ENCODE measurements at places on chromosomes 13 and 19. TPM values are rescaled to one million over a fixed set of nuclear protein-coding genes. Genes with fewer than 3 reads are reported as not detected.

DNA sequence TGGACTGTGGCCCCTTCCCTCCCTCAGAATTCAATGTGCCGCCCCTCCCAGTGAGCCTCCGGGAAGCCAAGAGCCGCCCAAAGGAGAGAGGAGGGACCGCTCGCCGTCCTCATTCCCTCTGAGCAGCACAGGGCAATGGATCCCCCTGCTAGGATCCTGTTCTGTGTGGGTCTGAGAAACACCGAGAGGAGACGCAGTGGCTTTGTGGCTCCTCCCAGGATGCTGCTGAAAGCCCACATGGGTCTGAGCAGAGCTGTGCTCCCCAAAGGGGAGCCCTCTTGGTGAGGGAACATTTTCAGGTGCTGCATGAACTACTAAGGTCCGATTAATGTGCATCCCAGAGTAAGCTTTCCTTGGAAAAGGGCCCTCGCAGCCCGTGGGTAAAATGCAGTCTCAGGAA lies 30.4 kb downstream of the DHRS12 start:
- no peak for DNase-seq

DNA sequence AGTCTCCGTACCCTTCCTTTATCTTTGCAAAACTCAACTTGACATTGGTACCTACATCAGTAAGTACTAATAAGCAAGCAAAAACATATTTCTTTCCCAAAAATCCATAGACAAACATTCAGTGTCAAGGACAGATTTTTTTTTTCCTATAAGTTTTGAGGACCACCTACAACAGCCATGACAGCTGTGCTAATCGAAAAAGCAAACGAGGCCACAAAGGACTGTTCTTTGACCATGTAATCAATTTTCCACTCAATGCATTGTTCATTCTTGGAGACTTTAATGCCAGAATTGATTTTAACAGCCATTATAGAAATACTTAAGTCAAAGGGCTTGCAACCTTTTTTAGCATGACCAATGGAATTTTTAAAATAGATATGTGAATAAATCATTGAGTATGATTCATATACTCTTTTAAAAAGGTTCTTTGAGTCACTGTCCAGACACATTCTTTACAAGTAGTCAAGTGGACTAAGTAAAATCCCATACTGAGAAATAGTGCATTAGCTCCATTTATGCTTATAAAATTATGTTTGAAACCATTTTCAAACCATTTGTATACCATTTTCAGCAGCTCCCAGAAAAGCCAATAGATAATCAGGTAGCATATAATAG lies 323.9 kb downstream of the MZT1 start:
- DNase-seq = no peak

DNA sequence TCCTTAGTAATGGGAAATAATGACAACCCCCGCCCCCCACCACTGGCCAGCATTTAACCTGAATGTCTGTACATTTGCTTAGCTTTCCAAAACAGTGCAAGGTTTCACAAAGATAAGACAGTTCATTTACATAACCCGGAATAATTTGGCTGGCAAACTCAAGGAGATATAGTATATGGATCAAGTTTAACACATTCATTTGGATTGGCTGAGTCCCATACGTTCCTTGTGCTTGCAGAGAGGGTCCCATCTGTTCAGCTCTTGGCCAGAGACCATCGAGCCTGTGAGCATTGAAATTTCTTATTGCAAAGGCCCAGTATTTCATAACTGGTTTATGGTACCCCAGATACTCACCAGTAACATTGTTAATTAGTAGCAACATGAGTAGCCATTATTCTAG lies 116.5 kb downstream of the GPC6 start:
- DNase-seq = no peak

AMER2 gene
- total RNA-seq = not detected

KLK14 gene
- total RNA-seq = 1.1 TPM

DNA sequence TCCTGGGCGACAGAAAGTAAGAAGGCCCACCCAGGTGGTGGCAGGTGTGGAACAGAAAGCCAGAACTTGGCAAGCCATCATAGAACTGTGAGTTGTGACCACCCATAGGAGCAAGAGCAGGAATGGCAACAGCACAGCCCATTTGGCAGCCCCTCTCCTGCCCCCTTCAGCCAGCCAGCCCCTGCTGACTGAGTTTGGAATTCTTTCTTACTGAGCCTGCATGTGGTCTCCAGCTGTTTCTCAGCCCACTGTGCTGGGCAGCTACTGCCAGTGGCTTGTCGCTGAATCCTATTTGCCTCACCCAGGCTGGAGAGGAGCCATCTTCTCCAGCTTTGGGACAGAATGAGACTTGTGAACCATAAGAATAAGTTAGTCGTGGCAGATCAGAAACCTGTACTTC lies 28.3 kb downstream of the CNMD start:
- no peak for DNase-seq

DNA sequence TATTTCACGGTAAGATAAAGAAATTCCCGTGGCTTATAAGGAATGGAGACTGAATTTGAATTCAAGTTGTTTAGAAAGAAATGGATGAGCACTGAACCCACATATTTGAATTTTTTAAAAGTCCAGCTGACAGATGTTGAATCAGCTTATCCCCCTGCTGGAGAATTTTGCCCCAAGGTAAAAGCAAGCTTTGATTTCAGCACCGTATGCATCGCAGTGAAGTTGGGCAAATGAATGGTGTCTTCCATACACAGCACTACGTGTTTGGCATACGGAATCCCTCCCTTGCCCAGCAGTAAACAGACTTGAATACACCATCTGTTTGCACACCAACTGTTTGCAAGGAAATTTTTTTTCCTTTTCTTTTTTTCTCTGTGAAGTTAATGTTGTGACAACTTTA lies 77.5 kb upstream of the PEG3 start:
- no peak for DNase-seq

GRCh38 chr19:46913852-46914430 lies 53.1 kb downstream of the ARHGAP35 start:
- DNase-seq = no peak

CCL25 gene
- not detected for total RNA-seq

DNA sequence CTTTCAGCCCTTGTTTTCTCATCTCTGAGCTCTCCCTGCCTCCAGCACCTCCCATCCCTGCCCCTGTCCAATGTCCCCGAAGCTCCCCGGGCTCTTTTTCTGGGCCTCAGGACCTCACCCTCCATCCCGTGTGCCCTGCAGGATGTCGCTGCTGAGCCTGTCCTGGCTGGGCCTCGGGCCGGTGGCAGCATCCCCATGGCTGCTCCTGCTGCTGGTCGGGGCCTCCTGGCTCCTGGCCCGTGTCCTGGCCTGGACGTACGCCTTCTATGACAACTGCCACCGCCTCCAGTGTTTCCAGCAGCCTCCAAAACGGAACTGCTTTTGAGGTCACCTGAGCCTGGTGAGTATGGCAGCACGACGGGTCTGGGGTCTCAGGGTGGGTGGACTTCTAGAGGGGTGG lies 51.1 kb upstream of the CYP4F8 start:
- no peak for DNase-seq

GRCh38 chr19:1150333-1151036 lies 23.6 kb downstream of the SBNO2 start:
- no peak for DNase-seq

DNA sequence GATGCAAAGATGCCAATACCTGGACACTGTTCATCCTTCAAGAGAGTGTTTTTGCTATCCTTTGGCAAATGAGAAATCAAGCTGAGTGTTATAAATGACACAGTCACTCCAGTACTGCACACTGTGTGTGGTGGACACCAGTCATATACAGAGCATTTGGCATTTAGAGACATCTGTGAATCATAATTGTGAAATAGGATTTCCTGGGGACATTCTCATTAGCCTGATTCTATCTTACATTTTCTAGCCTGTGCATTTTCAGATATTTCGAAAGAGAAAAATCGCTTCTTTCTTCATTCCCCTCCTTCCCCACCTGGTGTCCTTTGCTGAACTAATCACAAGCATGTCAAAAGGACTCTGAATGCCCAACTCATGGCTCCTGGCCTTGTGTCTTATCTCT lies 781.0 kb upstream of the ARGLU1 start:
- DNase-seq = no peak

DNA sequence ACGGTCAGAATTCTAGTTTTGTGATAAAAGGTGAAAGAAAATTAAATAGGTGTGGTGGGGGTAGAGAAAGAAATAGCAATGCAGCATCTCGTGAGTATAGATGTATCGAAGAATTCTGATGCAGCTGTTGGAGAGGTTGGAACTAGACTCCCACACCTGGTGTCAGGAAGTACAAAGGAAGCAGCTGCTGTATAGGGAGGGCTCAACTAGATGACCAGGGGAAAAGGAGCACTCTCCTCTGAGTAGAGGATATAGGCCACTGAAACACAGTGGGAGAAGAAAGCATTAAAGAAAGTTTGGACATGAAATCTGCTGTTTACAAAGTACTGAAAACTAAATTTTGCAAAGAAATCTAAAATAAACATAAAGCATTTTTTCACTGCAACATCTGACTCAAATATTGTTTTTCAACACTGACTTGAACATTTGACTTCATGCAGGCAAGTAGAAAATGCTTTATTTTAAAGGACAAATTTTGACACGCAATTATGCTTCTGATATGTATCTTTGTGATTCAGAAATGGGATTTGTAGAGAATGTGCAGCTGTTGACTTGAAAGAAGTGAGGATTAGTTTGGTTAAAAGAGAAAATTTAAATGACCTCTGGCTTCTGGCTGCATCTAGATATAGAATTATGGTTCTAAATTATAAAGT lies 82.2 kb downstream of the MIPEP start:
- no peak for DNase-seq

DNA sequence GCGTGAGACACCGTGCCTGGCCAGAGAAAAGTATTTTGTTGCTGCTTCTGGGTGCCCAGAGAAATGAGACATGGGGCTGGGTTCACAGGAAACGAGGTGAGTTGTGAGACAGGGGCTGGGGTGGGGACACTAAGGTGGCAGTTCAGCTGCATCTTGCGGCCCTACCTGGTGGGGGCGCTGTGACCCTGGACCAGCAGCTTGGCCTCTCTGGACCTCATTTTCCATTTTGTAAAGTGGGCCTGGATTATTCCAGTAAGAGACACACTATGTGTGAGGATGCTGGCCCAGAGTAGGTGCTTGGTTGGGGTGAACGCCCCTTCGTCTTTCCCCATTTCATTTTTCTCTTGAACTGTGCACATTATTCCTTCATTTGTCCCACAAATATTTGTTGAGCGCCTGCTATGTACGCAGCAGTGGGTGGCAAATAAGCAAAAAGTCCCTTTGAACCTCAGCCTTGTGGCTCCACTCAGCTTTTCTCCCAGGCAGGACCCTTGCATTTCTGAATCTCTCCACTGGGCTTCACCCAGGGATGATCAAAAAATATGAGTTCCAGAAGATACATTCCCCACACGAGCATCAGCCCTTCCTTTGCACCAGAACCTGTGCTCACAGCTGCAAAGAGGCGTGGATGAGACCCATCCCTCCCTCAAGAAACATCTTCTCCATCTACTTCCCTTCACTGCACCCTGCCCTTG lies 26.6 kb upstream of the OR10H1 start:
- DNase-seq = peak; percentile 48

DNA sequence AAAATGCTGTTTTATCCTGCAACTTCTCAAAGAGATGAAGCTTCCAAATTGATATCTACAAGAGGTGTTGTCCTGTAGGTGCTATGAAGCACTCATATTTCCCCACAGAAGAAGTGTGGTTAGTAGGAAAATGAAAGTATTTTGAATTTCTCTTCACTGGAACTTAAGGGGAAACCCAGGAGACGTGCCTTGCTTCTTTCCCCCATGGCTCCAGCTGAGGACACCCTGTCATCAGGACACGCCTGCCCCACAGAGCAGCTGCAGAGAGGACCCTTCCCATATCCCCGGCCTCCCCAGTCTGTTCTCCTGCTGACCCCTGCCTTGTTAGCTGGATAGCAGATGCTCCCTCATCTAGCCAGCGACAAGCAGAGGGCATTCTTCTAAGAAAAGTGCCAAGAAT lies 371.3 kb downstream of the COG6 start:
- peak; percentile 69 for DNase-seq
